ENCODE measurements at places on chromosomes 3 and 15.

GRCh38 chr3:111548756-111549155 lies 6.8 kb downstream of the CD96 start:
- no peak for DNase-seq

DNA sequence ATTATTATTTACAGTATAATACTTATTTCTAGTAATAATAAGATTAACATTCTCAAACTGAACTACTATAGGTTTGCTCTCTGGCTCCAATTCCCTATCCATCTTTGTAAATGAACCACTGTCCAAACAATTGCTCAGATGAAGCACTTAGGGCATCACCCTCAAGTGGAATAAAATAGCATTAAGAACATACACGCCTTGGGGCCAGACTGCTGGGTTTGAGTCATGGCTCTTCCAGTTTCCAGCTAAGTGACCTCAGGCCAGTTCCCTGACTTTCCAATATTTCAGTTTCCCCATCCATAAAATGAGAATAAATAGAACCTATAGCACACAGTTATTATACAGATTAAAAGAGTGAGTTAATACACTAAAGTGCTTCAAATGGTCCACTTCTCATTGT lies 507.2 kb downstream of the MAGI1 start:
- no peak for DNase-seq

GRCh38 chr3:44338010-44338827 lies at the start of gene TCAIM:
Gene TCAIM, plus strand, starts transcription at chr3:44338766. Its CDS starts 16,017 bp downstream, at chr3:44354783.
- peak; percentile 97 for DNase-seq

DNA sequence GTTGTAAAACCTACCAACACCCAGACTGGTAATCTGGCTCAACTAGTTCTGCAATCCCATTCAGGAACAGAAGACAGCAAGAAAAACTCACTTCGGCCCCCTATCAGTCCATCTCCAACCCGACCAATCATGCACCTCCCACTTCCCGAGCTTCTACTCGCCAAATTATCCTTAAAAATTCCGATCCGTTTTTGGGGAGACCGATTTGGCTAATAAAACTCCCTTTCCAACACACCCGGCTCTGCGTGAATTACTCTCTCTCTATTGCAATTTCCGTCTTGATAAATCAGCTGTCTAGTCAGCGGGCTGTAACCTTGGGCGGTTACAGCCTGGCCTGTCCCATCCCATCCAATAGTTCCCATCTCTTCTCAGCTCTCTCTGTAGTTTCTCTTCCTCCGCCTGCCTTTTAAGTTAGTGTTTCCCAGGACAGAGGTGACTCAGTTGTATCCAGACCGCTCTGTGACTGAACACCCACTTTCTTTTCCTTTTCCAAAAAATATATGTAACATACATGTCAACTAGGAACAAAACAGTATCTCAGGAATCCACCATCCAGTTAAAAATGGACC lies 780 bp upstream of the ACAD9 start:
- peak; percentile 3 for DNase-seq

GRCh38 chr3:81095956-81096355 lies 665.5 kb downstream of the GBE1 start:
- DNase-seq = no peak

GRCh38 chr3:180959691-180960090 lies 29.8 kb downstream of the DNAJC19 start:
- DNase-seq = no peak

- DNase-seq = no peak
Measured at GRCh38 chr3:112966633-112967032, 8.3 kb downstream of the CD200R1 start.

DNA sequence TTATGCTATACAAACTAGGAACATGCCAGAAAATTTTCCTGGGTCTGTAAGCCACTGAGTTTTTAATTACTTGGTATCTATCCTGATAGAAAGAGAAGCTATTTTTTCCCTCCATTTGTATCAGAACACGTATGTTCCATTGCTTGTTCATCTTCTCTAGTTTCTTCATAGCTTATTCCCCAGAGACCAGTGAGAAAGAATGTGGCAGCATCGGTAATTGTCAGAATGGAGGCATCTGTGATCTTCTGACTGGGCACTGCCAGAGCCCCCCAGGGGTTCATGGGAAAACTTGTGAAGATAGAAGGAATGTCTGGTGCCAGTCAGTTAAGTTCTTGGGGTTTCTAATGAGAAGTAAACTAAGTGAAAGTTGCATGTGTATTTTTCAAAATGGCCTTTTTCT lies 720.2 kb upstream of the GOLIM4 start:
- DNase-seq = no peak

DNA sequence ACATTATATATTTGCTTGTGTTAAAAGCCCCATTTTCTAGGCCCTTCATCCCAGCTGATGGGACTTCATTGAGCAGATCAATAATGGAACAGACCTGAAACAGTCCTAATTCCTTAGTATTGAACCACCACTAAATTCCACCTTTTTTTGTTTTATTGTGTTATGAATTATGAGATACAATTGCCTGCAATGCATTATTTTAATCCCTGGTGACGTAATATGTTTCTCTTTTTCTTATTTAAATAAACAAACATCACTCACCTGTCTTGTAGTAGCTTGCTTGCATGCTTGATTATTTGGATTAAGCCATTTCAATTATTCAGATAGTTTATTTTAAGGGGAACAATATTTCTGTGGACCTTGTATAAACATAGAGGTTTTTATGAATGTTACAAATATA lies 40.7 kb upstream of the GMNC start:
- no peak for DNase-seq

DNA sequence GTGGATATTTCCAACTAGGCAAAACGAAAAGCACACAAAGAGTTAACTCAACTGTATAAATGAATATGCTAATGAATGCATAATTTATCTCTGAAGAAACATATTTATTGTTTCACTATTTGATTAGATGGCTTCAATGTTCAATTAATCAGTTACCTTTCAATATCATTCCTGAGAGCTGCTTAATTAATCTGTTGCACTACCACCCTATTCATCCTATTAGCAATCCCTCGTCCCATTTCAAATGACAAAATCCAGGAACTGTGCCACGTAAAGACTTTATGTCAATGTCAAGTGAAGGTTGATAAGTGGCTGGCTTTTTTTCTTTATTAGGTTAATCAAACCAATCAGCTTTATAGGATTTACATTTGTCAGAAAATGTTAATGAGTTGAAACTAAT lies 82.7 kb downstream of the ALCAM start:
- no peak for DNase-seq

GRCh38 chr15:65942436-65942835 lies 73.1 kb downstream of the RAB11A start:
- DNase-seq = no peak

DNA sequence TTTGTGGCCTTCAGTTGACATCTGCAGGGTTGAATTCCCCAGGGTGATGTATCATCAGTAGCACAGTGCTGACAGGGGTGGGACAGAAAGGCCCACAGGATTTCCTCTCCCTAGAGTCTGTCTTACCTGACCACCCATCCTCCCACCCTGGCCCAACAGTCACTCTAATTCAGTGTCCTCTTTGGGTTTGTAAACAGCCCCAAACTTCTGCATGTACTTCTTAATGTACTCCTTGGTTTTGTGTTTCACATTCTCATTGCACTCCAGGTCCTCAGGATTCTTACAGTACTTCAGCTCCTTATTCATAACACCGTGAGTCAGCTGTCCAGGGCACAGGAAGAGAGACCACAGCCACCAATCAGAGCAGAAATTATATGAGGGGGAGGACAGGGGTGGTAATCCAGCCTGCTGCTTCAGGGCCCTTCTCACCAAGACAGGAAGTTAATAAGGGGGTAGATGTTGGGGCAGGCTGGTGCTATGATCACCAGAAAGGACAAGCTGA lies 37.5 kb downstream of the NBEAL2 start:
- DNase-seq = no peak

DNA sequence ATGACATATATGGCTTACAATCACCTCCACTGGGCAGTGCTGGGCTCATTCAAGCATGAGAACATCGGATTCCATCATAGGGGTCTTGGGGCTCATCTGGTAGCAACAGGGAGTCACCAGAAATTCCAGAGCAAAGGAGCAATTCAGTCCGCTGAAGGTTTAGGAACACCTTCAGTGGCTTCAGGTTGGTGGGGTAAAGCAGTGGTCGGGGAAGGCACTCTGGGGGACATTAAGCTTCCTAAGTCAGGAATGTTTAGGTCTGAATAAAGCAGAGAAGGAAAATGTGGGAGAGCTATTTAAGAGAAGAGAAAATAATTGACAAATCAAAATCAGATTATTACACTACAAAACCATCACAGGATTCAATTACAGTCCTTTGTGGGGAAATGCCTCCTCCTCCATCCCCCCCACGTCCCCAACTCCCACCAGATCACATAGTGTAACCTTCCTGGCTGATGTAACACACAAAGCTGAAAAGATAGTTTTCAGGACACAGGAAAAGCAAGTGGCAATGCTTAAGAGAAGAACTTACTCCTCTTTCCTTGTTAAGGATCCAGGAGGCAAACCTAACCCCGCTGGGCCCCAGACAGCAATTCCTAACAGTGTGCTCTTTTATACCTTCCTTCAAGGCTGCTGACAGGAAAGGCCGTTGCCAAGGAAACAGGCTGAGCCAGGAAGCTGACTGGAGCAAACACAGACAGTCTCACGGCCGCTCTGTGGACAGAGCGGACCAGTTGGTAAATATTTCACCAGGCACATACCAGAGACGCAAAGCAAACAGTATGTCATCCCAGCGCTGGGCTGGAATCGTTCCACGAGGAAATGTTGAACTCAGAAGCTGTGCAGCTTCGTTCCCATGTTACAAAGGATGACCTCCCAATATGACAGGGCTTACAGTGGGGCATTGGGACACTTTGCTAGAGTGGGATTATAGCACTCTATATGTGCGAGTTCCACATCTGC lies 57.5 kb upstream of the LMCD1 start:
- DNase-seq = no peak

DNA sequence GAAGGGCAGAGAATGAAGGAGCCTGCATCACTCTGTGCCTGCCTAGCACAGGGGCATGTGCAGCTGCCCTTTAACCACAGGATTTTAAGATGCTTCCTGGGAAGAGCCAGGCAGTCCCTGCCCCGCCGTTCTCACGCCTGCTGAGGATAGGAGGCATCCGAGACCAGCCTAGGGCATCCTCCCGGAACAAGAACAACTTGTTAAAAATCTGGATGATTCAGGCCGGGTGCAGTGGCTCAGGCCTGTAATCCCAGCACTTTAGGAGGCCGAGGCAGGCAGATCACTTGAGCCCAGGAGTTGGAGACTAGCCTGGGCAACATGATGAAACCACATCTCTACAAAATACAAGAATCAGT lies 15.2 kb downstream of the NRROS start:
- DNase-seq = no peak

DNA sequence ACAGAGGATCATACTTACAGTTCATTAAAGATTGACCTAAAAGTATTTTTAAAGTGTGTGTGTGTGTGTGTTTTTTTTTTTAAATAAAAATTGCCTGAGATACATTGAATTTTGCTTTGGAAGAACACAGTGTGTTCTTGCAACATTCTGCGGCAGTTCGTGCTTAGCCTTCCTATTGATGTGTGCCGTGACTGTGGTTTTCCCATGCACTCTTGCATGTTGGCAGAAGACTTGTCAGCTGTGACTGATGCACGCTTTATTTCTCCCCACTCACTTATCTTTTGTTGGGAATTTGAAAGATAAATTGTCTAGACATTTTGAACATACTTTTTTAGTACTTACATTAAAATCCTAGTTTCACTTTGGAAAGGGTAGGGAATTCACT lies 136.3 kb upstream of the LRRFIP2 start:
- DNase-seq = no peak

- DNase-seq = no peak
Measured at GRCh38 chr3:156547637-156548036, 7.3 kb downstream of the SSR3 start.

DNA sequence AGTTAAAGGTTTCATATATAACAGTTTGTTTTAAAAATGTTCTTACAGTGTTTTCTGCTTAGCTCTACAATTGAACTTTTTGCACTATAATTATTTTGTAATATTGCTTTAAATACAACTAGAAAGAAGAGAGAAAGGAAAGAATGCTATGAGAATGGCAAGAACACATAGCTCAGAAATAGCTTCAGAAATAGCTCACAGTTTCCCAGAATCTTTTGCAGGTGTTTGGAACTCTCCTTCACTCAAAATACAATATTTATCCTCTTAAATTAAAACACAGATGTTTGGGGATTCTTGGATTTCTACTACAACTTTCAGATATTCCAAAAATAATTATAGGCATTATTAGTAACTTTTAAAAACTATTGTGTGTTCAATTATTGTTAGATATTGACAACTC lies 658.0 kb upstream of the DPPA4 start:
- no peak for DNase-seq

GRCh38 chr15:24772686-24773373 lies 97.3 kb downstream of the NPAP1 start:
- DNase-seq = peak; percentile 39

DNA sequence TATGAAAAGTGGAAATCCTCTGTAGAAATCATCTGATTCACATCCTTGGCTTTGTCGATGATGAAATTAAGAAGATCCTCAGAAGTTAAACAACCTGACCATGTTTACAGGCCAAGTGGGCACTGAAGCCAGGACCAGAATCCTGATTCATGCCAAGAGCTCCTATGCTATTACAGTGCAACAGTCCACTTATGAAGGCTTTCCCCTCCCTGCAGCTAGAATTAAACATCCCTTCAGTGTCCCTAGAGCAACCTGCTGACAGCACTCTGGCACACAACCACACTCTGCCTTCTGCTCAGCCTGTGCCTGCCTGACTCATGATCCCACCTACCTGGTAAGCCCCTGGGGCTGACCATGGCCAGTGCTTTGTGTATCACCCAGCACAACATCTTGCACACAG lies 33.8 kb downstream of the TXNRD3 start:
- DNase-seq = no peak

- DNase-seq = no peak
Measured at GRCh38 chr15:49242820-49243219, 72.8 kb downstream of the GALK2 start.

DNA sequence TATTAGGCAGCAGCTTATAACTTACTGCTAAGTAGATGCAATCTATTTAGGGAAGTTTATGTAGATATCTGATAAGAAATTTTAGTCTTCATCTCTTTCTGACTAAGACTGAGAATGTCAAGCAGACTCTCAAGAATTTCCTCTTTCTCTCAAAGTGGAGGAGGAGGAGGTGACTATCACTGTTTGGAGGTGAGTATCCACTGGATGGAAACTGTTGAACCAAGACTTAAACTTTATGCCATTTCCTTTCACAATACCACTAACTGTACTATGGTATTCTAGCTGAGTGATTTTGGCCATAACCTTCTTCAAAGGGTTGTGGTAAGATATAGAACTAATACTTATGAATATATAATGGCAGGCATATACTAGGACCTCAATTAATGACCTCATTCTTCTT lies 64.6 kb downstream of the TPRG1 start:
- no peak for DNase-seq

DNA sequence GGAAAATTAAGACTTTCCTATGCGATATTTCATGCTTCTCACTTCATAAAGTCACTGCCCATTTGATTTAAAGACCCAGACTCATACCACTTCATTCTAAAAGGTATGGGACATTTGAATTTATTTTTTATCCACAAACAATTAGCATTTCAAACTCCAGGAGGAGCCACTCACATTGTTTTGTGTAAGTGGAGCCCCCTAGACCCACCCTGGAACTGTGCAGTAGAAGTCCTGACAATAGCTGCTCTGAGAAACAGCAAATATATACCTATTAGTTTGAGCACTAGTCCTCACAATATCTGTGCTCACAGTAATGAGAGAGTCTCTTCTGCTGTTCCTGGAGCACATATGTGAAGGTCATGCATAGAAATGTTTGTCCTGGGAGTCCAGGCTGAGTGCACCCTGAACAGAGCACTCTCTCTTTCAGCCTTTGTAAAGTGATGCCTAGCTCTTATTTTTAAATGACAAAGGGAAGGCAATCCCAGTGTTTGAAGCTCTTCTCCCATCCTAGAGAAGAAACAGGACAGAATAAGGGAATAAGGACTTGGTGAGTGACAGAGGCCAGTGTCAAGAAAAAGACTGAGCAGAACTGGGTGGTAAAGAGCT lies 127.5 kb upstream of the STRIT1 start:
- no peak for DNase-seq
